ENCODE measurements at places on chromosomes 13 and 19.

GRCh38 chr13:108662528-108662927, 33.1 kb downstream of the MYO16 start:
- DNase-seq: no peak

- no peak for DNase-seq
These were observed 8.1 kb upstream of the IPO5 start for GRCh38 chr13:97945342-97945741.

- no peak for DNase-seq
These were observed 423.8 kb upstream of the GPC6 start for GRCh38 chr13:92802776-92803175.

DNA sequence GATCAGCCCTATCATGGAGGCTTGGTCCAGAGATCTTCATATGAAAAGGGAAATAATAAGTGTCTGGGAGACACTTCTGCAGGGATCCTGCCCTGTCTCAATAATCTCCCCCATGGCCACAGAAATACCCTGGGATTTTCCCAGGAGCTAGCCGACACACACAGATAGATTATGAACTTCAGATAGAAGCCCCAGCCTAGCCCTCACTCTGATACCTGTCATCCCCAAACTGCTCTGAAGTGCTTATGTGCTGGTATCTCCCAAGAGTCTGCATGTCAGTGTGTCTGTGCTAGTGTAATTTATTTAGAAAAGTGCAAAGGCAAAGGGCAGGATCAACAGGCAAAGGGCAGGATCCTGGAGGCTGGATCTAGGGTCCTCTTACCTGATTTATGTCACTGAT, 38.7 kb upstream of the ZNF766 start:
- DNase-seq: no peak

Data from foreskin fibroblast (primary cell).